ENCODE measurements at places on chromosomes 4 and X.

GRCh38 chr4:116118221-116118620, 967.2 kb downstream of the TRAM1L1 start:
- DNase-seq, result peak; percentile 73

- no peak for DNase-seq
These were observed 55.9 kb downstream of the CRMP1 start for GRCh38 chr4:5836943-5837342.

GRCh38 chrX:134023851-134024281, 38.5 kb upstream of the GPC3 start:
- DNase-seq, result no peak

- DNase-seq, result no peak
These were observed 41.5 kb downstream of the DTHD1 start for GRCh38 chr4:36322921-36323354.

GRCh38 chr4:123615901-123616300, 219.3 kb downstream of the SPRY1 start:
- no peak for DNase-seq
